Esophagus squamous epithelium (tissue), 5 donors: ENCODE measurements at places on chromosomes 2 and 18.

GRCh38 chr2:8457092-8457481, 224.8 kb upstream of the ID2 start:
- no peak for DNase-seq

GRCh38 chr2:239711911-239712570, 311.2 kb upstream of the HDAC4 start:
- no peak for DNase-seq

GRCh38 chr2:209526561-209526960, 102.7 kb downstream of the MAP2 start:
- no peak for DNase-seq

DNA sequence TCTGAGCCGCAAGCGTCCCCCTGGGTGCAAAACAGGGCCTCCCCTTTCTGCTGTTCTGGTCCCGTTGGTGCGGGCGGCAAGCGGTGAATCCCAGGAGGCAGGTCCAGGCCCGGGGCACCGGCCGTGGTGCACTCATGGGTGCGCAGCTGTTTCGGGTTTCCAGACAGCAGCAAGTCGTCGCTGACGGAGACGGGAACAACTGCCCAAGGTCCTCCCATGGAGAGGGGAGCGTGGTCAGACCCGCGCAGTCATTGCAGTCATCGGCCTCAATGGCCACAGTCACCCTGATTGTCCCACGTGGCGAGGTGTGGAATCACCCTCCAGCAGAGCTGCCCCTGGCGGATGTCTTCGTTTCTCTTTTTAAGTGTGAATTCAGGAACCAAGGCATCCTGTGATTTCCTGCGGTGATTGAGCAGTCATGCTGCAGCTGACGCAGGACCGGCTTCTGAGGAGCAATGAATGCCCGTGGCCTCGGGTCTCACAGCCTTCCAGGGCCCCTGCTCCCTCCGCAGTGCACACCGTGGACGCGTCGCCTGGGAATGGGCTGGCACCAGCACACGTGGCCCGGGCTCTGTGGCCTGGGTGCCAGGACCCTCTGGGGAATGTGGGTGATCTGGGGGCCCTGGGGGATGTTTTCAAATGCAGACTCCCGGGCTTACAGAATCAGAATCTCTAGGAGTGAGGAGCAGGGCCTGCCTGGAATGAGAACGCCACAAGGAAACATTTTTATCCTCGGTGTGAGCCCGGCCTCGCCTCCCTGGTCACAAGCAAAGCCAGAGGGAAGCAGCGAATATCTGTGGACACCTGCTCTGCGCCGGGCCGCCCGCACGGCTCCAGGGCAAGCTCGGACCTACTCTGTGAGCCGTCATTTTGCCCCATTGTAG, 244.2 kb upstream of the SALL3 start:
- no peak for DNase-seq

DNA sequence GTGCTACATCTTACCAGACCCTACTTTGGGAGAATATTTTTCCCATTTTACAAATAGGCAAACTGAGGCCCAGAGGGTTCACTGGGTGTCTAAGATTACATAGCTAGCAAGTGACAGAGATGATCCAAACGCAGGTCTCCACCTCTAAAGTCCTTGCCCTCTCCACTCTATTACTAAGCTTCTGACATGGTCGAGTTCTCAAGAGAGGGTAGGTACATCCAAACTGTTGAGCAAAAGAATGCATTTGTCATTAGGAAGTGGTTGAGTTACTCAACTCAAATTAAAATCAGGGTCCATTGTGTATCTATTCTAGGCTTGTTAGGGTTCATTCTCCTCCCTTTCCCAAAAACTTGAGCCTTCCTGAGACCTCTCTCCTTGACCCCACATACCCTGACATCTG, 680.6 kb upstream of the FANCL start:
- DNase-seq, result no peak
